ENCODE measurements at places on chromosomes 11 and 22.

DNA sequence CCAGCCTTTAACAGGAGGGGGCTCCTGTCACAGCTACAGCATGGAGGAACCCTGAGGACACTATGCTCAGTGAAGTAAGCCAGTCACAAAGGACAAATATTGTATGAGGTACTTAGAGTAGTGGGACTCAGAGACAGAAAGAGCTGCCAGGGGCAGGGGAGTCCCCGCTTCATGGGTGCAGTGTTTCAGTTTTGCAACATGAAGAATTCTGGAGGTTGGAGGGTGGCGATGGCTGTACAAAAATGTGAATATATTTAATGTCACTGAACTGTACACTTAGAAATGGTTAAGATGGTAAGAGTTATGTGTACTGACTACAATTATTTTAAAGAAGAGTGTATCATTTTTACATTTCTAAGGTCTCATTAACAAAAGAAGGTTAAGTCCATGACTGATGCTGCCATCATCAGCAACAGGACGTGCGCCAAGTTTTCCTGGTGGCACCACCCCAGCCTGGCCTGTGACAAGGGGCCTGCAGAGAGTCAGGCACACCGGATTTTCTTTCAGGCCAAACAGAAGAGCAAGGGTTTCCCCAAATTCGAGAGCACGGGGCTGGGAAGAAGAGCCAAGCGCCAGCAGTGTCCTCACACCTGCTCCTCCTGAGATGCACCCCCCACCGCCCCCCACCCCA lies 22.1 kb downstream of the YPEL1 start:
- DNase-seq: no peak

DNA sequence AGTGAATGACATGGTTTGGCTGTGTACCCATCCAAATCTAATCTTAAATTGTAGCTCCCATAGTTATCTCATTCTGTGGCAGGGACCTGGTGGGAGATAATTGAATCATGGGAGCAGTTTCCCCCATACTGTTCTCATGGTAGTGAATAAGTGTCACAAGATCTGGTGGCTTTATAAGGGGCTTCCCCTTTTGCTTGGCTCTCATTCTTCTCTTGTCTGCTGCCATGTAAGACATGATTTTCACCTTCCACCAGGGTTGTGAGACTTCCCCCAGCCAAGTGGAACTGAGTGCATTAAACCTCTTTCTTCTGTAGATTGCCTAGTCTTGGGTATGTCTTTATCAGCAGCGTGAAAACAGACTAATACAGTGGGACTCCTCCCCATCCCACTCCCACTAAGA lies 11.1 kb downstream of the OR5A2 start:
- no peak for DNase-seq

DNA sequence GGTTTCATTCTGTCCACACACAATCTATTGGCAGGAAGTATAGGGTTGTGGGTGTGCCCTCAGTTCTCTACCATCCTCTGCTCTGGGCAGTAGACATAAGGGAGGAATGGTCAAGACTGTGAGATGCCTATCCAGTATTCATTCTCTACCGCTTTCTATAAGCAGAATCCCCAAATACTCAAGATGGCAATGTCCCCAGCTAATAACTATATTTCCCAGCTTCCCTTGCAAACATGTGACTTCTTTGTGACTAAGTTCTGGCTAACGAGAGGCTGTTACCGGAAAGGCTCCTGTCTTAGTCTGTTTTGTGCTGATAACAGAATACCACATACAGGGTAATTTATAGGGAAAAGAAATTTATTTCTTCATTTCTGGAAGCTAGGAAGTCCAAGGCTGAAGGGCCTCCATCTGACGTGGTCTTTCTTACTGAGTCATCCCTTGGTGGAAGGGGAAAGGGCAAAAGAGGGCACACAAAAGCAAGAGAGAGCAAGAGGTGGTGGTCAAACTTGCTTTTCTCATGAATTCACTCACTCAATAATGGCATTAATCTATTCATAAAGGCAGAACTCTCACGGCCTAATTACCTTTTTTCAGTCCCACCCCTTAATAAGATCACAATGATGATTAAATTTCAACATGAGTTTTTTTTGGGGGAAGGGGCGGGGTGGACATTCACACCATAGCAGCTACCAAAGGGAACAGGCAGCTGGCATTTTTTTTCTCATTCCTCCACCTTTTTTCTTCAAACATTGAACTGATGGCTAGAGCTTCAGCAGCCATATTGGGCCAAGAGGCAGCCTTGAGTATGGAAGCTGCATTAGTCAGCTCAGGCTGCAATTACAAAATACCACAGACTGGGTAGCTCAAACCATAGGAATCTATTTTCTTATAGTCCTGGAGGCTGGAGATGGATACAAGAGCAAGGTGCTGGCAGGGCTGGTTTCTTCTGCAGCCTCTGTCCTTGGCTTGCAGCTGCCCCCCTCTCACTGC lies 109.7 kb upstream of the OR9Q1 start:
- DNase-seq: no peak

GRCh38 chr22:25448435-25449051 lies 115.9 kb upstream of the GRK3 start:
- no peak for DNase-seq

- no peak for DNase-seq
These were observed 4.2 kb downstream of the CDKN1C start for GRCh38 chr11:2881076-2881980.

- no peak for DNase-seq
These were observed 1047.1 kb upstream of the CCDC90B start for GRCh38 chr11:84333221-84333620.

Data from left ventricle myocardium inferior (tissue), 1 donor.